ENCODE measurements at places on chromosomes 5 and 9.

DNA sequence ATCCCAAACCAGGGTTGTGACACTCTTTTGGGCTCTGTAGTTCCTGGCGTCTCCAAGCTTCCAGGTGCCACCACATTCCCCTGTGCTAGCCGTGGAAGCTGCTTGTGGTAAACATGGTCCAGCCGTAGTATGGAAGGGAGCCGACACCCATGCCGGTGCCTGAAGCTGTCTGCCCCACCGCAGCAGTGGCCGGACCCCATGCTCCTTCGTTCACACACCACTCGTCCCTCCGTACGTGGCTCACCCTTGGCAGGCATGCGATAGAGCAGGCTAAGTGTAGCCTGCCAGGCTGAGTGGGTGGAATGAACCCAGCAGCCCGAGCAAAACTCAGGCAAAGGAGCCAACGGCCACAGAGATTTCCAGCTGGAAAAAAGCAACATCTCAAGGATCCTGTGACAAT lies 2030.4 kb downstream of the EFNA5 start:
- no peak for DNase-seq

- DNase-seq: no peak
These were observed 103.5 kb upstream of the NR3C1 start for GRCh38 chr5:143506836-143507552.

DNA sequence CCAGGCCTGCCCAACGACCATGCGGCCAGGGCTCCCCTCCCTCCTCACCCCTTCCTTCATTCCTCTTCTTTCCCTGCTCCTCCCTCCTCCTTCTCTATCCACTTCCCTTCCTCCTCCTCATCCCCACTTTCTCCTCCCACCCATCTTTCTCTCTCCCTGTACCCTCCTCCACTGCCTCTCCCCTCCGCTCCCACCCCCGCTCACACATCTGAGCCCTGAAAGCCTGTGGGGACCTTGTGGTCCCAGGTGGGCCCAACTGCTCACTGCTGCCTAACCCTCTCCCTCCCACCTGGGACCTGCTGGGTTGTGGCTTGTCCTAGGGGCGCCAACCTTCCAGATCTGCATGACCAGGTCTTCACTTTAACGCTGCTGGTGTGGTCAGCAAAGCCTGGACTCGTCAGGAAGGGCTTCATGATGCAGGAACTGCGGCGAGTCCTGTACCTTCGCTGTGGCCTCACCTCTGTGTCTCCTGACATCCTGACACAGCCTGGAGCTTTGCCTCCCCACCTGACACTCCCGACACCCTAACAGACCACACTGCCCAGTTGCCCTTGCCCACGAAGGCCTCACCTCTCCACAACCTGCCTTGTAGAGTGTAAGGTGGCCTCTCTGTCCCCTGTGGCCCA lies 34.6 kb downstream of the C5orf15 start:
- no peak for DNase-seq

DNA sequence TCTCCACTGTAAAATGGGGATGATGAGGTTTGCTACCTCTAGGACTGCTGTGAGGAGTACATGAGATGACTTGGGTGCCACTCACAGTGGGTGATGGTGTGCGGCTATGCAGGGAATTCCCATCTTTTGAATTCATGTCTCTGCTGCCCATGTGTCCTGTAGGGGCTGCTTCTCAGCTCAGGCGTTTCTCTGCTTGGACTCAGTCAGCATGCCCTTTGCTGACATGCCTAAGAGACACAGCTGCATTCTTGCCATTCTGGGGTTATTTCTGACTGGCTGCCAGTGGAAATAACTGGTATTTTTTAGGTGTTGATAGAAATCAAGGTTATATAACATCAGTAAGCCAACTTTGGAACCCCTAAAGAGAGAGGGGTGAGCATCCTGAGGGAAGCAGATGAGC lies 24.3 kb upstream of the XPA start:
- no peak for DNase-seq
